CD4-positive, alpha-beta T cell treated with Interferon alpha-2 for 1 hour (primary cell): ENCODE measurements at places on chromosomes 16 and 17.

- DNase-seq, result peak; percentile 80
Measured at GRCh38 chr17:41687828-41688640, 651 bp upstream of the EIF1 start.

- no peak for DNase-seq
Measured at GRCh38 chr17:50544516-50544915, 2.5 kb upstream of the SPATA20 start.

GRCh38 chr17:39525801-39526506 is 64.7 kb downstream of the CDK12 start:
- no peak for DNase-seq

GRCh38 chr17:47727704-47728036 is 5.4 kb upstream of the TBX21 start:
- no peak for DNase-seq

- DNase-seq, result no peak
Measured at GRCh38 chr17:2232244-2232638, 71.3 kb downstream of the SMG6 start.

GRCh38 chr16:3789375-3790099 is 72.2 kb upstream of the TRAP1 start:
- DNase-seq, result no peak

DNA sequence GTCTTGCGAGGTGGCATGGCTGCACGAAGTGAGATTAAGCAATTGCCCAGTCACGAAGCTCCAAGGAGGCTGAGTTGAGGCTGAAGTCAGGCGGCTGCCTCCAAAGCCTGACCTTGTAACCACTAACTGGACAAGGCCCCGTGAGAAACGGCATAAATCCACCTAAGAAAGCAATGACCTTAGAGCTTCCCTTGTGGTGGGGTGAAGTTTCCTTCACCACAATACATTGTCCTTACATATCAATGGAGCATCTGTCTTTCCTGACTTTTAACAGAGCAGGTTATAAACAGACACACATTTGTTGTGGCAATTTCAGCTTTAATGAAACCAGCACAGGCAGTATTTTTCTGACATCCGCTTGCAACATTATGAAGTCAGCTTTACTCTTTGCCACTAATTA is 2.5 kb upstream of the MED9 start:
- no peak for DNase-seq

- no peak for DNase-seq
Measured at GRCh38 chr16:26995522-26995921, 71.2 kb upstream of the C16orf82 start.

- peak; percentile 13 for DNase-seq
Measured at GRCh38 chr17:82696916-82697807, 1.3 kb downstream of the RAB40B start.

GRCh38 chr17:75590849-75591721 is 3.5 kb downstream of the MYO15B start:
- DNase-seq, result no peak

DNA sequence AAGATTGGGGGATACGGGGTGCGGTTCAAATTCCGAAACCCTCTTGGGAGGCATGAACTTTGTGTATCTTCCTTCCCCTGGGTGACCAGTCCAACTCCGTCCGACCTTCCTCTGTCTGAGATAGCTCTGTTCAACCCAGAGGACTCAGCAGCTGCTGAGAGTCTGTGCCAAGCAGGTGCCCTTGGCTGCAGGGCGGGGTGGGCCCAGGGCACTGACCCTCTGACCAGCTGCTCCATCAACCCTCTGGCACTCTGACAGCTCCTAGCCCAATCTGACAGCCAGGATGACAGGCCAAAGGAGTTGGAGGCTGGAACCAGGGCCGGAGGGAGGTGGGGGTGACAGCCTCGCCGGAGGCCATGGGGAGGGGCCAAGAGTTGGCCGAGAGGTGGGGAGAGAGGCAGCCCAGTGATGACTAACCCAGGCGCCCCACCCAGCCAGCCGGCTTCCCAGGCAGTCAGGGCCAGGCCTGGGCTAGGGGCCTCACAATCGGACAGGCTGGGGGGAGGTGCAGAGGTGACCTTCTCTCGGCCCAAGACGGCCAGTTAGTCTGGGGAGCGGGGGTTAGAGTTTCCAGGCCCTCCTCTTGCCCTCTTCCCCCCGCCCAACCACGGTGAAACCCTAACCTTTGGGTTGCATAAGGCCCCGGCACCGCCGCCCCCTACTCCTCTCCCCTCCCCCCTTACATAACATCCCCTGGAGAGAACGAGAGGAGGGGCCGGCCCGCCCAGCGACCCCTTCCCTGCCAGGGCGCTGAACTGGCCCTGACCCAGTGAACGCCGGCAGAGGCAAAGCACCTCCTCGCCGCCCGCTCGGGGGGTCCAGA is 5.0 kb upstream of the TLCD2 start:
- DNase-seq, result peak; percentile 71

DNA sequence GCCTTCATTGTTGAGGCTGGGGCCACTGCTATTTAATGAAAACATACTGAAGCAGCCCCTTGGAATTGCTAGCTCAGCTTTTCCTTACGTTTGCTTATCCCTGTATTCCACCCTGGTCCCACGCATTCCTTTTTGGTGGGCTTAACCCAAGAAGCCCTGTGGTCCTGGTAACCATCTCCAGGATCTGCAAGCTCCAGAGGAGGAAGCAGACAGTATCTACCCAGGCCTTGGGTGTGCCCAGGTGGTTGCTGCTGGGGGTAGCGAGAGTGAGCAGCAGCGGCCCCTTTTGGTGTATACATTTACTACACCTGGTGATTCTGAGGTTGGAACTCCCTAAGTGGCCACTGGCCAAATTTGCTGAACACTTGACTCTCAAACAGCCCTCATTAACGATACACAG is 97.7 kb downstream of the CBLN1 start:
- no peak for DNase-seq

- no peak for DNase-seq
Measured at GRCh38 chr16:72935896-72936295, 112.0 kb downstream of the ZFHX3 start.

DNA sequence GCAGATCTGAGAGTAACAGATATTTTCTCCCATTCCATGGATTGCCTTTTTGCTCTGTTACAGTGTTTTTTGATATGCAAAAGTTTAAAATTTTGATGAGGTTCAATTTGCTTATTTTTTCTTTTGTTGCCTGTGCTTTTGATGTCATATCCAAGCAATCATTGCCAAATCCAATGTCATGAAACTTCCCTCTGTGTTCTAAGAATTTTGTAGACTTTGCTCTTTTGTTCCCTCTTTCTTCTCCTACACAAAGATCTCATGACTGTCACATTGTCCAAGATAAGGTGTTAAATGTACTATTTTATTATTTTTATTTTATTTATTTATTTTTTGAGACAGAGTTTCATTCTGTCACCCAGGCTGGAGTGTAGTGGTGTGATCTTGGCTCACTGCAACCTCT is 18.9 kb upstream of the KCNH6 start:
- no peak for DNase-seq

DNA sequence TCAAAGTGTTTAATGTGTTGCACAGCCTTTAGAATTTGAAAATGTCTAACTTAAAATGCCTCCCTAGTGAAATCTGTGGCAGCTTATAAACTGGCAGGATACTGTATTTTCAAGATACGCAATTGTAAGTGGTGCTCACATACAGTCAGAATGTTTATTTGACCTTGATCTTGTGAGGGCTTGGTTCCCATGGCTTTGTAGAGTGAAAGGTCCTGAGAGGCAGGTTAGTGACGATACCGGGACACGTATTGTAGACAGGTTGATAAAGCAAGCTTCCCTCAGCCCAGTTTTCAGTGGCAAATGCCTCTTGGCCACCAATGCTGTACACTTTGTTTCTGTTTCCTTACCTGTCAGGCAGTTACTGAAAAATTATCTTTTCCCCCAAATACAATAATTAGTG is 426.6 kb downstream of the MAF start:
- no peak for DNase-seq

DNA sequence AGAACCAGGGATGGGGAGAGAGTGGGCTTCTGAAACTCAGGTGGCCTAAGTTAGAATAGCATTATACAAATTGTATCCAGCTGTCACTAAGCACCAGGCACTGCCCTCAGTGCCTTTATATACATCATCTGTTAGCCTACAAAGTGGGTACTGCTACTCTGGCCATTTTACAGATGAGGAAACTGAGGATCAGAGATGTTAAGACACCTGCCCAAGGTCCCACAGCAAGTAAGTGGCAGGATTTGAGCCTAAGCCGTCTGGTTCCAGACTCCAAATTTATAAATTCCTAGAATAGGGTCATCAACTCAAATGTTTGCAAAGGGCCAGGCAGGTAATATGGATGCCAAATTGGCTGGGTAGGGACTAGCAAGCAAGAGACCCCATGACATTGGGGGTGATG is 2.3 kb downstream of the ORAI3 start:
- DNase-seq, result no peak

DNA sequence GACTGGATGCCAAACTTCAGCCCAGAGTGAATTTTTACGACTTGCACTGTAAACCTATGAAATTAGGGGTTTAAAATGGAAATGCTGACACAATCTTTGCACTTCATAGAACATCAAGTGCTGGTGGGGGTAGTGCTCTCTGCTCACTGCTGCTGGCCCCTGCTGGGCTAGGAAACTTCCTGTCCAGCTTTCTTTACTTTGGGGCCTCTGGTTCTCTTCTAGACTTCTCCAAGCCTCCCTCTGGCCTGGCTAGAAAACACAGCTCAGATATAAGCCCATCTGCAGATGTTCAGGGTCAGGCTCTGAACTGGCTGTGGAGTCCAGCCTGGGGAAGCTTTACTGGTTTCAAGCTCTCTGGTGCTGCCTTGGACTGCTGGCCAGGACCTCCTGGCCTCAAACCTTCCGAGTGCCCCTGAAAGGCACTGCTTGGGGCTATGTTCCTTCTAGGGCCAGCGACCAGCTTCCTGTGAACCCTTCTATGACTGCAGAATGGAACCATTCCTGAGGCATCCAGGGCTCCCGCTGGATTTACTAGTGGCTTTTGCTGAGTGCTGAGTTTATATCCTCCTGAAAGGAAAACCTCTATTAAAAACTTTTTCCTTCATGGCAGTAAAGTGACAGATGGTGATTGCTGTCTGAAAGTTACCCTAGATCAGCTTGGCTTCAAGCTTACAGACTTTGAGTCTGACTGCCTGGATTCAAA is 59.4 kb downstream of the TBX4 start:
- no peak for DNase-seq

GRCh38 chr16:28072087-28072486 is 8.6 kb upstream of the GSG1L start:
- DNase-seq, result no peak

- DNase-seq, result no peak
Measured at GRCh38 chr17:61504697-61505096, 52.5 kb downstream of the TBX4 start.

DNA sequence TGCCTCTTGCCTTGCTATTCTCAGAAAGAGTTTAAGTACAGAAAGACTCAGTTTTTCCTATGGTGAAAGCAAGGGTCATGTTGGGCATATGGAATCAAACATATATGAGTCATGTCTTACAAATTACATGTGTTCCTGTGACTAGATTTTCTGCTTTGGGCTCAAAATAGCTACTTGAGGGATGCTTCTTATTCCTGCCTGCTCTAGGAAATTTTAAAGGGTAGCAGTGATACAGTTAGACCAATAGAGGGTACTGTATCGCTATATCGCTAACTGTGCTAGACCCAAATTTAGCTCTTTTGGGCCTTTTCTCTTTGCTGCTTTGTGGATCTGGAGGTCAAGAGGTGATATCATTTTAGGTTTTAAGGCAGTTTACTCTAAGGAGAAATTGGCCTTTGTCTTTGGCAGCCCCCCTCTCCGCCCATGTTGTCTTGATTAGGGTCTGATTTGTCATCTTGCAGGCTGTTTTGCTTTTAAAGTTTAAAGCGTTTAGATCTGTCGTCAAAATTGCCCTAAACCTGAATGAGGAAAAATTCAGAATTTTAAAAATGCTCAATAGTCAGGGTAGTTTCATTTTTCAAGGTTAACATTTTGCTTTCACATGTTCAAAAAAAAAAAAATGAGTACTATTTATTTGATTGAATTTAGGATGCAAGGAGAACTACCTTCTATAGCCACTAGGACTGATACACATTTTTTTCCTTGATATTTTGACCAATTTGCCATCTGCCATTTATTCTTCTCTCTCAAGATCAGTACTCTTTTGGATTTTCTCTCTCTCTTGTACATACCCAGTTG is 8.8 kb downstream of the NFATC3 start:
- no peak for DNase-seq

DNA sequence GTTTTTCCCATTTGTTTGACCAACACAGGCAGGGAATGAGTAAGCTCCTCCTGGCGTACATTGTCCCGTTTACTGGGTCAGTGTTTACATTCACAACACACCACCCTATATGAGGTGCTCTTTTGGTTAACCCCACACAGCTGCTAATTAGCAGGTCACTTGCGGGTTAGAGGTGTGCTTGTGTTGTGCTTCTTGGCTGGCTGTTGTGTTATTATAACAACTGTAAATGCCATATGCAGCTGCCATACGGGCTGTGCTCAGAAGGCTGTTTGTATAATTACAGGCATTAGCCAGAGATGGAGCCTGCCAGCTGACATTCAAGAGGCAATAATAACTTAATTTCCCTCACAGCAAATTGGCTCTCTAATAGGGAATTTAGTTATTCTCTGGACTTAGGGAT is 205.1 kb upstream of the ELAC2 start:
- no peak for DNase-seq

- DNase-seq, result no peak
Measured at GRCh38 chr16:23339787-23340186, 37.7 kb downstream of the SCNN1B start.

GRCh38 chr16:69396187-69397061 is 10.6 kb upstream of the TERF2 start:
- peak; percentile 78 for DNase-seq

DNA sequence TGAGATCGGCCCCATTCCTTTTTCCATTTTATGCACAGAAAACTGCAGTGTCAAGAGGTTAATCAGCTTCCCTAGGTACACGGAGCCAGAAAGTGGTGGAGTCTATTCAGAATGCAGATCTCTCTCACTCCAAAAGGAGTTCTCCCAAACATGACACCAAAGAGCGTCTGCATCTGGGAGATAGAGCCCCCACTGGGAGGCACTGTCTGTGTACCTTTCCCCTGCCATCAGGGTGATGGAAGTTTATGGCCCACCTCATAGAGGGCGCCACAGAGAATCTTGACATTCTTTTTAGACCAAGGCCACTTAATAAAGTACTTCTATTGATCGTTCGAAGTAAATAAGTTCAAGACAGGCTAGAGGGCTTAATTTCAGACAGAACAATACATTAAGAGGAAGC is 493.7 kb upstream of the ERCC4 start:
- DNase-seq, result no peak

GRCh38 chr16:64363039-64363438 is 758.8 kb downstream of the CDH11 start:
- no peak for DNase-seq

DNA sequence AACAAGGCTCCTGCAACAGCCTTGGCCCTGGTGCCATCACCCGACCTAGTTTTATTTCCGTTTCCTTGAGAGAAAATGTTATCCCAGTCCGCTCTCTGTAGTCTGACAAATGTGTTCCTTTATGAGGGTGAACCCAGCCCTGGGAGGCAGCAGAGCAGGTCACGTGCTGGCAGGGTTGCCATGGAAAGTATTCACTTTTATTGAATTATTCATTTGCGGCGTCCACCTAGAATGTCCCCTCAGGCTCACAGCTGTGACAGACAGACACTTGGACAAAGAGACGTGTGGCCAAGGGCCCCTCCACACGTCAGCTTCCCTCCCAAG is 90.0 kb downstream of the WSCD1 start:
- DNase-seq, result no peak
